RPMI7951 (cell line): ENCODE measurements at places on chromosomes 6 and 20.

DNA sequence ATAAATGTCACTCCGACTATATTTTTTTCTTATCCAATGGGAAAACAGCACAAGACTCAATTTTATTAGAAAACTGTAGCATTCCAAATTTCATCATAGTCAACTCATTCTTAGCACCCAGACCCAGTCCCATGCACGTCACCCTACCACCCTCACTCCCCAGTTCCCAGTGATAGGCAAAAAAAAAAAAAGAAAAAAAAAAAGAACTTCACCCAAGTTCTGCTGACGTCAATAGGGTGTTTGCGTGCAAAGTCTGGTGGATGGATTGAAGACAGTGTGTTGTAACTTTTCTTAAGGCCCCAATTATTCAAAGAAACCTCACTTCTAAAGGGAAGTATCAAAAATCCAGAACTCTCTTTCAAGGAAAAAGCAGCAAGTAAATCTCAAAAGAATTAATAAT, 213.9 kb upstream of the PRDM1 start:
- peak; percentile 64 for DNase-seq

DNA sequence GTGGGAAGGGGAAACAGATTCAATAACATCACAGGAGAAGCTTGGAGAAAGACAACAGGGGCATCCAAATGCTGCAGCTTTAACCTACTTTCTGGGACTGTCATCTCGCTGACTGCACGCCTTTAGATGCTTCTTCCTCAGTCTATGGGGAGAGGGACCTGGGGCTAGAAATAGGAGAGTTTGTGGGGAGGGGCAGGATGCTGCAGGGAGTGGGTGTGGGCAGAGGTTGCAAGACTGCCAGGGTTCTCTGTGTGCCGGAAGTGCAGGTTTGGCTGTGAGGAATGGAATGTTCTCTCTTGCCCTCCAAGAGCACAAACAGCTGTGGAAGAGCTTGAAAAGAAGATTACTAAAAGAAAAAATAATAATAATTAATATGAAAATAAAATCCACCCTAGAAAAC, 93.2 kb downstream of the FOXO3 start:
- DNase-seq = peak; percentile 34

- peak; percentile 64 for DNase-seq
Observed at GRCh38 chr20:10611357-10611756, 62.4 kb downstream of the JAG1 start.

DNA sequence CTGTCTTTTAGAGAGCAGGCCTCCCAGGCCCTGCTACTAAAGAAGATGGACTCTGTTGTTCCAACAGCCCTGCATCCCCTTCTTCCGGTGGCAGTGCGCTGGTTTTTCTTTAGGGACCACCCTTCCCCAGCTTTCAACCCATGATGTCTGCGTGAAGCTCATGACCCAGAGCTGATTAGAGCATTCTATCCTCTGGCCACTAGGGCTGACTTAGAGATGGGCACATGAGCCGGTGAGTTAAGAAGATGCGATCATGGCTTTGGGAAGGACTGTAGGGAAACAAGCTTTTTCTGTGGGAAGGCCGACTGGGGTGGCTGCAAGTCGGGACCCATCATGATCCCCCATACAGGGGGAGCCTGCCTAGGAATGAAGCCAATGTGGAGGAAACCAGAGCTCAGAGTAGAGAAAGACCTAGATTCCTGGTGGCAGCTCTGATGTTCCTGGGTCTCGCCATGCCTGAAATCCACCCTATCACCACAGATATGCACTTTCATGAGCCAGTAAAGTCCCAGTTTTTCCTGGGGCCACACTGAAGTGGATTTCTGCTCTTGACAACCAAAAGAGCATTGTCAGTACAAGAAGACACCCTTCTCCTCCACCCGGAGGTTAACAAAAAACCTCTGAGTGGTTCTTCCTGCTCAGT, 29.1 kb upstream of the STX16 start:
- no peak for DNase-seq

DNA sequence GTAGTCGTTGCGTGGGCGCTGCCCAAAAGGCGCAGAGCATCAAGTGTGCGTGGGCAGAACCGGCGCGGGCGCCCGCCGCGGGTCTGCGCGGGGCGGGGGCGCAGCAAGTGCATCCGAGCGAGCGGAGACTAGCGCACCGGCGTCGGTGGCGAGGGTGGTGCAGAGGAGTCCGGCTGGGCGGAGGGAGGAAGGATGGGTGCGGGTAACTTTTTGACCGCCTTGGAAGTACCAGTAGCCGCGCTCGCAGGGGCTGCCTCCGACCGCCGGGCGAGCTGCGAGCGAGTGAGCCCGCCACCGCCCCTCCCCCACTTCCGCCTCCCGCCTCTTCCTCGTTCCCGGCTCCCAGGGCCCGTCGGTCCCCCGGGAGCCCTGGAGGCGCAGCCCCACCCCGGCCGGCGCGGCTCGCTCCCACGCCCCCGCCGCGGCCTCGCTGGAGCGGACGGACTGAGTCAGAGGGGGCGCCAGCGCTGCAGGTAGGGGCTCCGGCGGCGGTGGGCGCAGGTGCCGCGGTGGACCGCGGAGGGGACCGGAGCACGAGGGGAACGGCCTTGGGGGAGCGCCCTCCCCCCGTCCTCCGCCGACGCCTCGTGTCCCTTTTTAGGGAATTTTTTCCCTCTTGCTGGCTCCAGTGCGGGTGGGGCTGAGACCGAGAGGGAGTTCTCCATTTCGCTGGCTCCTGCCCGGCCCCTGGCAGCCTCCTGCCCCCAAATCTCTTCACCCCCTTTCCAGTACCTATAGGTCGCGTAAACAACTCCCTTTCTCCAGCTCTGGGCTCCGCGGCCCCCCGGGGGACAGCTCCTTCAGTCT, 1.6 kb upstream of the DBNDD2 start:
- DNase-seq = peak; percentile 50

DNA sequence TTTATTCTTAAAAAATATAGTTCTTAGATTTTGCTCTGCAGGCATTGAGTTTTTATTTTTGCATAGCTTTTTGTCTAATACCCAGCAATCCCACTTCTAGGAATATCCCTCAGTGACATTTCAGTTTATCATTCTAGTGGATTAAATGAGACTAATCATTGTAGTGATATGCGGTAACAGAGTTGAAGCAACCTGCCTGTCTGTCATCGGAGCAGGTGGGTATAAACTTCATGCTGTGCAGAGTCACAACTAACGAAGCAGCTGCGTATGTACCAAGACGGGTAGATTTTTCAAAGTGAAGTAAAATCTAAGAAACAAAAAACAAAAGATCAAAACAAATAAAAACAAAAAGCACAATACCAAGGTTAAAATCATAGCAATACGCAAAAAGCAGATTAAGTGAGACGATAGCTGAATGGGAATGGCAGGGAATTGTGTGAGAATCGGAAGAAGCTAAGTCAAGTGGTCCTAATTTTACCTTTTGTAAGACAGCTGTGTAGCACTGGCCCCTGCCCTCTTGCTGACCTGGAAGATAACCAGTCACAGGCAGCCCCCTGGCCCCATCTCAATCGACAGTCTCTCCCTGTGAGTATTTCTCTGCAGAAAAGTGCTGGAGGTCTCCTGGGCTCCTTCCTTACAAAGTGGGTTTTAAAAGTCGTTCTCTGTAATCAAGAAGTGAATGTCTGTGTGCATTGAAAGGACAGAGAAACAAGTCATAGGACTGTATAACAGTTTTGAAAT, 169.2 kb downstream of the OR2B2 start:
- no peak for DNase-seq

DNA sequence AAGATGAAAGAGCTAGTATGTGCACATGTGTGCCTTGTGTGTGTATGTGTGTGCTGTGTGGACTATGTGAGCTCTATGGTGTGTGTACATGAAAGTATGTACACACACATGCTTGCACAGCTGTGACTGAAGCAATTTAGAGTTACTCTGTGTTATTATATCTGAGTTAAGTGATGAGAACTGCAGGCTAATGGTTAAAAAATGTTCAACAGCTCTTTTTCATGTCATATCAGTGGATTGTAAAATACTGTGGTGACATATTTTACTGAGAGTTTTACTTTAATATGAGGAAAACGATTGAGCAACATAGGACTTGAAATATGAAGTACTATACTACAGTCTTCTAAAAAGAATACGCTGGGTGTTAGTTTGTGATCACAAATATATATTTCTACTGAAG, 195.7 kb upstream of the KCNK16 start:
- no peak for DNase-seq
